Ureter (tissue), 1 donor: ENCODE measurements at places on chromosomes 2 and 18. TPM values are rescaled to one million over a fixed set of nuclear protein-coding genes. Genes with fewer than 3 reads are reported as not detected.

DNA sequence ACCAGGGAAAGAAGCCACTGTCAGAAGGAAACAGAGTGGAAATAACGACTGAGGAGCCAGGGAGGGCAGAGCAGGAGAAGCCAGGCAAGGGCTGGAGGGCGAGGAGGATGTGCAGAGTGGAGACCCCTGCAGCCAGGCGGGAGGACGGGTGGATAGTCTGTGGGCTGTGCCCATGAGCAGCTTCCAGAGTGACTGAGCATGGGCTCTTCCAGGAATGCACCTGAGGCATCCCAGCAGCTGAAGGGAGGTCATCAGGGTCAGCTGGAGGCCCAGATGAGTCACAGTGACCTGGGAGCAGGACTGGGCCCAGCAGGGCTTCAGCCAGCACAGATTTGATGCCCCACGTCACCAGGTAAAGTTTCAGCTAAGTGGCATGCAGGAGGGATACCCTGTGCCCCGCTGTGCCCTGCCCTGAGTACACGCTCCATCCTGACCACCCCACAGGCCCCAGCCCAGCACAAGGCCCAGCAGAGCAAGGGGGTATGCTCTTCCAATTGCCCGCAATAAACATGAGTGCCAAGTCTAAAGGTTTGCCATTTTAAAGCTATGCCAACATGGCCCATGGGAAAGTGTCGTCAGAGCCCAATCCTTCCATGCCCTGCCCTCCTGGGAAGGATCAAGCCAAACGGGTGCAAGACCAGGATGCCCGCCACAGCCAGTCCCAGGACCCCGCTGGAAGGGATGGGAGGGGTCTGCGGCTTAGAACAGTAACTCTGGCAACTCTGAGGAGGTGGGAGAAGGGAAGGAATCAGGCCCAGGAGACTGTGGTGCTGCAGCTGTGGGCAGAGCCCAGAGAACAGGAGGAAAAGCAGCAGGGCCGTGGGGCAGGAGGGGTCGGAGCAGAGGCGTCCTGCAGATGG, 85.7 kb downstream of the SEPTIN10 start:
- DNase-seq: no peak

GRCh38 chr2:132540166-132540565, 123.6 kb downstream of the GPR39 start:
- DNase-seq: no peak

- DNase-seq: no peak
These were observed 678 bp upstream of the UBE2E3 start for GRCh38 chr2:180979749-180980105.

DNA sequence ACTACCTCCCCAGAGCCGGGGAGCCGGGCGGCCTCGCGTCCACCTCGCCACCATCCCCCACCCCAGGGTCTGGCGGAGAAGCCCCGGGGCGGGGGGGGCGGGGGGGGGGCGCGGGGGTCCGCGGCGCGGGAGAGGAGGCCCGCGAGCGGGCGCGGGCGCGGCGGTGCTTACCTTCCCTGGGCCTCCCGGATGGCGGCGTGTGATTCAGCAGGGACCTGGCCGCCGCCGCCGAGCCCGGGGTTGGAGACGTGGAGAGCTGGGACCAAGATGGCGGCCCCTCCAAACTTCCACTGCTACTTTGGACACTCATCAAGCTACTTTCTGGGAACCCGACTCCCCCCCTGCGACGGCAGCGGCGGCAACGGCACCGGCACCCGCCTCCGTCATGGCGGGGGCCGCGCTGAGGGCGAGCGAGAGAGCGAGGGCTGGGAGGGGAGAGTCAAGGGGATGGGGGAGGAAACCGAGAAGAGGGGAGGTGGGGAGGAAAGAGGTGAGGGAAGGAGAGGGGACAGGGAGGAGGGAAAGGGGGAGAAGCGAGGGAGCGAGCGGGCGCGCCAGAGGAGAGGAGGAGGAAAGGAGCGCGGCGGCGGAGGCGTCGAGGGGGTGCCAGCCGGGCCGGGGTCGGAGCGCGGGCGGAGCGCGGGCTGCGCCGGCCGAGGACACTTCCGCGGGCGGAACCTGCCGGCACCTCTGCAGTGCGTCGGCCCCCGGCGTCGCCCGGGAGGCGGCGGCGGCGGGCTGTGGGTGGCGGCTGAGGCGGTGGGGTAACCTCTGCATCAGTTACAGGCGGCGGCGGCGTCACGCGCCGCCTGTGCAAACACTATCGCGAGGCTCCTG, at the start of gene TLK1:
TLK1 (minus strand) TSS at position 775 of the 837 bp plus-strand sequence; CDS start at position 310, 465 bp downstream.
- peak; percentile 62 for DNase-seq

DNA sequence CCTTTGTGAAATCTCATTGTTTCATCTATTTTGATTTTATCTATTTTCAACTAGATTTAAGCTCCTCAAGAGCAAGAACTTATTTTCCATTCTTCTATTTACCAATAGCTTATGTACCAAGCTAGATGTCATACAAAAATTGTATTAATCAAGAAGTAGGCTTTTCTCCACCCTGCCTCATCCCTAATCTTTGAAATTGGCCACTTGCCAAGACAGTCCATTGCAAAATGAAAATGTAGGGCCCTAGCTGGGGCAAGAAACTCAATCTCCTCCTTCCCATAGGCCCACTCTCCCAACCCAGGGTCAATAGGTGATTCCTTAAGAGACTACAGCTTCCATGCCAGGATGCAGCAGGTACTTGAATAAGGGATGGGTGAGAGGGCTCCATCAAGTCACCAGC, 39.3 kb upstream of the STPG4 start:
- no peak for DNase-seq

DNA sequence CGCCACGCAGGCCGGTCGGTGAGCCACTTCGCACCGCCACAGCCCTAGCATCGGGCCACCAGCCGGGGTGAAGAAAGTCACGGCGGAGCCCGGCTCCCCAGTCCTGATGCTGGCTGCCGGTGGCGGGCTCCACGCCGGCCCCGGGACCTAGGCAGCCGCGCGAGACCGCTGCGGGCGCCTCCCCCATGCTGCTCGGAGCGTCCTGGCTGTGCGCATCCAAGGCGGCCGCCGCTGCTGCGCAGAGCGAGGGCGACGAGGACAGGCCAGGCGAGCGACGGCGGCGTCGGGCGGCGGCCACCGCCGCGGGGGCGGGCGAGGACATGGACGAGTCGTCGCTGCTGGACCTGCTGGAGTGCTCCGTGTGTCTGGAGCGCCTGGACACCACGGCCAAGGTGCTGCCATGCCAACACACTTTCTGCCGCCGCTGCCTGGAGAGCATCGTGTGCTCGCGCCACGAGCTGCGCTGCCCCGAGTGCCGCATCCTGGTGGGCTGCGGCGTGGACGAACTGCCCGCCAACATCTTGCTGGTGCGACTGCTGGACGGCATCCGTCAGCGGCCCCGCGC, 433 bp downstream of the SH3RF3 start:
- peak; percentile 43 for DNase-seq

GRCh38 chr2:197159661-197160211, 150.8 kb downstream of the ANKRD44 start:
- no peak for DNase-seq

DNA sequence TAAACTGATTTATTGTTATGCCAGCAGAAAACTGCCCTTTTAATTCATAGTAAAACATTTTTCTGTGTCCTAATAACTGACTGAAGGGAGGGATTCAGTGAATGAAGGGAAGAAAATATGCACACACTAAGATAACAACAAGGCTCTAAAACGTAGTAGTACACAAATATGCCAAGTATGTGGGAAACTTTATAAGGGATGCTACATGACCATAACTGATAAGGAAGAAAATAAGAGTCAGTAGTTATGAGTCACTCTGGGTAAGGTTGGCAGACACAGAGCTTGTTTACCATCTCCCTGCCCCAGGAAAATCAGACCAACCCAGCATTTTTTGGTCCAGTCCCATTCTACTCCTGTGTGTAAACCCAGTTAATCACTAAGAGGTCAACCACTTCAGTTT, 124.2 kb downstream of the RPRM start:
- no peak for DNase-seq

GRCh38 chr18:26865557-26865956, at the start of gene AQP4:
Gene AQP4 (minus strand): TSS chr18:26865707. CDS start chr18:26865689, 18 bp downstream.
- DNase-seq: no peak

GRCh38 chr2:135775420-135775819, 33.8 kb downstream of the UBXN4 start:
- no peak for DNase-seq

DNA sequence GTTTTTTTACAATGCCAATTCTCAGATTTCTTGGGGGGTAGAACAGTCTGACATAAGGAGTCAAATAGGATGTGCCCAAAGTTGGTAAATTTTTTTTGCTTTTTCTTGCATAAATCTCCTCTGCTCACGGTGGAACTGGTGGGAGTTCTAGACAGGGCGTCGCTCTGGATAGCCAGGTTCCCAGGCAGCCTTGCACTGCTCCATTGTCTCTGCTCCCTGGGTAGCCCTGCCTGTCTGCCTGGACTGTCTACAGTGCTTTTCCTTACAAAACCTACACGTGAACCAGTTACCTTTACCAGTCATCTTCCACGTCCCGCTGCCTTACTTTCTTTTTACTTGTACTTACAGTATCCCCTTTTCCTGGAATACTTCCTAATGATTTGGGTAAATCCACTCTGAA, 117.1 kb downstream of the ZNF407 start:
- DNase-seq: no peak

- DNase-seq: peak; percentile 13
These were observed 9.7 kb upstream of the ATP6V1B1 start for GRCh38 chr2:70926042-70926441.

MRPS9 gene
- 24.5 TPM for total RNA-seq

APOB gene
- 0.75 TPM for total RNA-seq
